Activated naive CD4-positive, alpha-beta T cell treated with Interleukin-2 at 50 U/mL for 16 hours (primary cell): ENCODE measurements at places on chromosomes 5 and 9.

- no peak for DNase-seq
These were observed 180.2 kb downstream of the DENND1A start for GRCh38 chr9:123749580-123750202.

DNA sequence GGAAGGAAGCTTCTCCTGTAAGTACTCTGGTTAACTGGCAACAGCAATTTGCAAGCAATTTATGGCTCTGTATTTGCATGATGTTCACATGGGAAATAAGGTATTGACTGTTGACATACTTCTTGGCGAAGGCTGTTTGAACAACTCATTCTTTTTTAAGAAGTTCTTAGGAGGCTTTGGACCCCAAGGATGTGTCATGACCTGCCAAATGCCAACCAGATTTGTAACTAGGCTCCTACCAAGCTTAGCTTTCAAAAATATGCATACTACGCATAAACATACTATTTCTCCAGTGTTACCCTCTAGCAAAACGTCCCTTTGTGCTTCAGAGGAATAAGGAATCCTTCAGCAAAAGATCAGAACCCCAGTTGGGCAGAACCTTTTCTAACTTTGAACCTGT, 165.2 kb upstream of the MSX2 start:
- no peak for DNase-seq

GRCh38 chr5:176619203-176619568, 9.2 kb upstream of the GPRIN1 start:
- DNase-seq = peak; percentile 79

GRCh38 chr9:92749071-92749933, 15.3 kb downstream of the BICD2 start:
- no peak for DNase-seq

- no peak for DNase-seq
These were observed 7.0 kb downstream of the DIPK1B start for GRCh38 chr9:136719195-136719880.

DNA sequence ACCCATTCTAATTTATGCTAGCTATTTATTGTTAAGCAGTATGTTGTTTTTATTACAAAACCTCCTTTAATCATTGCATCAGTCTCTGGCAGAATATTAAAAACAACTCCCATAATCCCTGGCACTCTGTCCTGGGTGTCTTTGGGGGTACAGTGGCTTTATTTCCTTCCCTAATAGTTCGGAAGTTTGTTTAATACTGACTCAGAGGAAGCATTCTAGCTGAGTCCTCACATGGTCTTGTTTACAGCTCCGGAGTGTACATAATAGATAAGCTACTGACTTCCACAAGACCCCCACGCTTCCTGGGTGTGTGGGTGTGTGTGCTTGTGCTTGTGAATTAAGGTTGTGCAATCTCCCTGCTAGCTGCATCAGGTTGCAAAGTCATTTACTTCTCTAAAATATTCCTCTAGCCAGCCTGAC, 149.8 kb upstream of the CDKN2B start:
- DNase-seq = peak; percentile 5
